ENCODE measurements at places on chromosomes 7 and 10.

DNA sequence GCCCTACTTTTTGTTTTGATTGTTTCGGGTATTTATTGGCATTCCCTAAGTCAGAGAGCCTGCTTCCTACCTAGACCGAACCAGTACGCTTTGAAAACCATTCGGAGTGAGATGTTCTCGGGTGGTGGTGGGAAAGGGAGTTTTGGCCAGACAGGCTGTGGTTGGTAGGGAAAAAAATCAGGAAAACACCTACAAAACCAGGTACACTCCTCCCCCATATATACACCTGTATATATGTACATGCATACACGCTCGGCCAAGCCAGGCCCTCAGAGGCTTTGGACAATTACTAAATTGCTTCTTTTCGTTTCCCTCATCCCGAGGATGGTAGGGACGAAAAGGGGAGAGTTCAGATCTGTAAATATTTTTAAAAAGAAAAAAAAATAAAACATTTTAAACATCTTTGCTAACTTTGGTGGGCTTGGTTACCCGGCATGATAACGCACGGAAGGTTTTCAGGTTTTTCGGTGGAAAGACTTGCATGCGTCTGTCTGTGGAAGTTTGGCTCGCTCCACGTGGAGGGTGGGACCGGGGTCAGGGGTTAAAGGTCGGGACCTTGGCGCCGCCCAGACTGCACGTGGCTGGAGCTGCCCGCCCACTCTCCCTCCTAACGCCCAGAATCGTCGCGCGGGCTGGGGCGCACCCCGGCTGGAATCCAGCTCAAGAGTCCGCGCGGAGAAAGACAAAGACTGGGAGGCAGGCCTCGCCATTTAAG is 2.5 kb downstream of the HMX2 start:
- no peak for DNase-seq

DNA sequence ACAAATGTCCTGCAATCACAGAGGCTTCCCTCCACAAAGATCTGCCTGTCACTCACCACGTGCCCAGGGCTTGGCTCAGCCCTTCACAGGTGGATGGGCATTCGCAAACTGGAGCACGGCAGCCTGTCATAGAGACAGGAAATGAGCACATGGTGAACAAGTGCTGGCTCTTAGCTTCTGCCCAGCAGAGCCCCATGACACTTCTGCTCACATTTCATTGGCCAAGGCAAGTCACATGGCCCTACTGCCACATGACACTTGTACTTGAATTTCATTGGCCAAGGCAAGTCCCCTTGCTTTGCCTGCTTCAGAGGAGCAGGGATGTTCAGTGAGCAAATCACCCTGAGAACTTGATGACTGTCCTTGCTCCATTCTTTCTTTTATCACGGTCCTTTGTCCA is 110.8 kb upstream of the PPP2R2D start:
- DNase-seq, result no peak

- DNase-seq, result no peak
Measured at GRCh38 chr10:95558593-95559320, 2.4 kb downstream of the SORBS1 start.

- DNase-seq, result no peak
Measured at GRCh38 chr7:116713918-116714317, 41.9 kb downstream of the MET start.

GRCh38 chr10:79904671-79905321 is 44.1 kb downstream of the SFTPD start:
- DNase-seq, result peak; percentile 3

- no peak for DNase-seq
Measured at GRCh38 chr7:27185854-27186667, 1.0 kb upstream of the HOXA11 start.

DNA sequence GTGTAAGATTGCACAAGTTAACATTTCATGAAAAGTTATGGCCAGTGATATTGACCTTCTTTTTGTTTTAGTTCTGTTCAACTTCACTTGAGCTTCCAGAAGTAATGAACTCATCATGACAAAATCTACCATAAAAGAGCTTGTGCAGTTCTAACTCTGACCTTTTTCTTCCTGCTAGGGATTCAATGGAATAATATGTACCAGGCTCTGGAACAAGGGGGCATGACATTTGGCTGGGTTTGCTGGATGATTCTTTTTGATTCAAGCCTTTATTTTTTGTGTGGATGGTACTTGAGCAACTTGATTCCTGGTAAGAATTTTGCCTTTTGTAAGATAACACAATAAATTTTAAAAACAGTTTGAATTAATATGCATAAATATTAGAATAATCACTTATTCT is 205.0 kb downstream of the ABCA13 start:
- no peak for DNase-seq

DNA sequence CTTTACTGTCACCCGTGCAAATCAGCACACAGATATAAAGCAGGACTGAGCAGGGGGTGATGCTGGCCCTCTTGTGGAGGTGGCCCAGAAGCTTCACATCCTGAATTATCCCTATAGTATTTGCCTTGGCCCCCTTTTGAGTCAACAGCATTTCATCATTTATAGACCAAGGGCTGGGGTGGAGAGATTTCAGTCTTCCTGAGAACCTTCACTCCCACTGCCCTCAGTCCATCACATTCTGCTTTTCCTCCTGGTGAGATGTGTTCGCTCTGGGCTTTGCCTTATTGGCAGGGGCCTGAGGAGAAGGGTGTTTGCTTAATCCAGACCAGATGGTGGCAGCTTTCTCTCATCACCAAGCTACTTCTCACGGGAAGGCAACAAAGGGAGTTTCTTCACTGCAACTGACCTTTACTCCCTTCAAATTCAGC is 47.7 kb downstream of the NOC3L start:
- no peak for DNase-seq

GRCh38 chr7:148584154-148584827 is 6.3 kb upstream of the C7orf33 start:
- DNase-seq, result no peak

DNA sequence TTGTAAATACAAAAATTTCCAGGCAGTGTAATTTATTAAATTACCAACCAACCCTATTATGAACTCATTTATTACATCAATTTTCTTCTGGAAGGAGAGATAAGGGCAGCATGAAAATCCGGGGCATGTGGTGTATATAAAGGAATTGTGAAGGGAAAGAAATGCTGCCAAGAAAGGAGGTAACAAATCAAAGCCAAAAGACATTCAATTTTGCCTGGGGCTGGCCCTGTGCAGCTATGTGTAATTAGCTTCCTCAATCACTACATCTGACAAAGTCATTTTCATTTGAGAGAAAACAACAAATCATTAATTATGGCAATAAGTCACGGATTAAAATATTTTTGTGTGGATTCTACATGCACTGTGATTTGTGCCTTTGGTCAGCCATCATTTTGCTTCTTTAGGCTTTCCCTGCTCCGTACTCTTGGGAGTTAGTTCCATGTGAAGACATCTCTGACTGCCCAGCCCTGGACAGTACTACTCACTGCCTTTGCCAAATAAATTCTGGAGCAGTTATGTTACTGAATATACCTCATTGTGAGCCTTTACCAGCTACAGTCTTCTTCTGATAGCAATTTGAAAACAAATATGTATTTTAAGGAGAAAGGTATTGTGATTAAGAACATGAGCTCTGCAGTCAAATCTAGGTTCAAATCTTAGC is 191.7 kb downstream of the RELN start:
- DNase-seq, result no peak

DNA sequence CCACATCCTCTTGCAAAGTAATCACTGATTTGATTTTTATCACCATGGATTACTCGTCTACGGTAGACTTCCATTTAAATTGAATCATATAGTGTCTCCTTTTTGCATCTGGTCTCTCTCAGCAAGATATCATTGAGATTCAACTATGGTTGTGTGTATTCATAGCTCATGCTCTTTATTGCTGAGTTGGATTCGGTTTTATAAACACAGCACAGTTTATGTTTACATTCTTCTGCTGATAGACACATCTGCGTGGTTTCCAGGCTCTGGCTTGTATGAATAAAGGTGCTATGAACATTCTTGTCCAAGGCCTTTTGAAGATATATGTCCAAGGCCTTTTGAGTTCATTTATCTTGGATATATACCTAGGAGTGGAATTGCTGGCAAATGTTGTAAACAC is 356.5 kb upstream of the CELF2 start:
- DNase-seq, result no peak

DNA sequence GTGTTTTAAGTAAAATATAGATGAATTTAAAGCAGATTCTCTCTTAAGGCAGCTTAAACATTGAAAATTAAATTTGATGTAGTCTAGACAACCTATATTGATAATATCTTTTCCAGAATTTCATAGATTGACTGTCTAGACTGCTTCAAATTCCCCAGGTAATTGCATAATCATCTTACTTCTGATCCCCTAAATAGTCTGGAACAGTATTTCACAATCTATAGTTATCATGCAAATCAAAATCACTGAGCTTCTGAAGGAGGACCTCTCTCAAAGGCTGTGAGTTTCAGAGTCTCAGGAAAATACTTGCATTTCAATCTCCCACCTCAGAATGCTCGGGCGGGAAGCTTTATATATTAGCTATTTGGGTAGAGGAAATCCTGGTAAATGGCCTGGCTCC is 87.3 kb downstream of the SEMA3A start:
- no peak for DNase-seq

DNA sequence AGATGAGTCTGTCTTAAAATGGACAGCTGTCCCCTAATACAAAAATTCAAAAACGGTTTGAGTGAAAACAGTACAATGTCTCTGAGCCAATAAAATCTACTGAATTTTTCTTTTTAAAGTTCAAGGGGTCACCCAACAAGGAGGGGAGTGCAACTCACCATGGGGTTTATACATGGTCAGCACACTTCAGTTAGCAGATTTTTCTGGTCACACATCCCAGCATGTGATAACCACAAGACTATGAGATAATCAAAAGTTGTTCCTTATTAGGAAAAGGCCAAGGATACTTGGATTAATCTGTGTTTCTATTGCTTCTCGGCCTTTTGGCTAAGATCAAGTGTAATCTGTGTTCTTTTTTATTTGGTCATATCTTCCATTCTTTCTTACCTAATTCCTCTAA is 31.6 kb downstream of the ABCB5 start:
- DNase-seq, result no peak

GRCh38 chr10:95841661-95842498 is 65.9 kb upstream of the CC2D2B start:
- no peak for DNase-seq

DNA sequence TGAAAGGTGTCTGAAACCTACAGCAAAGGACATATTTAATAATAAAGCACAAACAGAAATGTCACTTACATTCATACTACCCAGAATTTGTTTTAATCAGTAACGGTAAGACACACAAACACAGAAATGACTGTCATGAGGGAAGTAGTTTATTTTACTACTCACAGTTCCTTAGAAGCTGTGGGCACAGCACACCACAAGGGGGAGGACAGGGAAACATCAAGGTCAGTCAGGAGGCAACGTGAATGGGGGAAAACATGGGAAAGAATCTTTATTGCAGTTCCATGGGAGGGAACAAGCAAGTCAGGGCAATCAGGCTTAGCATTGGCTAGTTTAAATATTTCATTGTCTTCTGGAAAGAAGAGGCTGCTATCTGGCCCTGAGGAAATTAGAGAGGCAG is 123.8 kb upstream of the PDSS1 start:
- no peak for DNase-seq

GRCh38 chr10:25174461-25175230 is at the start of gene GPR158:
Gene GPR158 (plus strand): TSS chr10:25175001. CDS start chr10:25175421, 420 bp downstream.
- DNase-seq, result peak; percentile 42

GRCh38 chr10:43679509-43679908 is 30.8 kb upstream of the ZNF32 start:
- peak; percentile 42 for DNase-seq

- DNase-seq, result no peak
Measured at GRCh38 chr10:99522470-99523250, 10.1 kb upstream of the NKX2-3 start.

DNA sequence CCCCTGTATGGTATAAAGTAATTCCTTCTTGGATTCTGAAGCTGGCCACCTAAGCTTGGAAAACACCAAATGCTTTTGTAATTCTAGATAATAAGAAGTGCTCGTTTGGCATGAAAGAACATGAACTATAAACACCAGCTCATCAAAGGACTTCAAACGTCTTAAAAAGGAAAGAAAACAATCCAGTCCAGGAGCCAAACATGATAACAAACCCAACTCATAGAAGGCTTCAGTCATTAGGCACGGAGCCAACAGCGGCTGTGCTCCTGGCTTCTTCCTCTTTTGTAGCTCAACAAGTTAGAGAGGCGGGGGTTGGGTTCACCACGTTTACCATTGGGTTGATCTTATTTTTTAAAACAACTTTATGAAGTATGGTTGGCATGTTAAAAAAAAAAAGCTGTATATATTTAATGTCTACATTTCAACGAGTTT is 56.4 kb upstream of the ECHDC3 start:
- peak; percentile 24 for DNase-seq

DNA sequence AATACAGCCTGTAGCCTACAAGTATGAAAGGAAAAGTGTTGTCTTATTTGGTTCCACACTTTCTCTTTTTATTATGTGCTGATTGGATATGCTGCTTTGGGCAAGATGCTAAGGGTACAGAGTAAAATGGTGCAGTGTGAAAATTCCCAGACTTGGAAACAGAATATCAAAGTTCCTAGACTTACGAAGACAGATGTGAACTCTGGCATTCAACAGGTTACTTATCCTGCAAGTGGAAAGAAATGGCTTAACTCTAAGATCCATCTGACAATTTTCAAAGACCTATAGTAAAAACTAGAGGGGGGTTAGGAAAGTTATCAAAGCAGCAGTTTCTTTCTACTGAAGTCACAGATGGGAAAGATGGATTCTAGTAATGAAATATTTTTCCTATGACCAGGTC is 24.1 kb downstream of the CUTC start:
- DNase-seq, result no peak

GRCh38 chr10:110462166-110463095 is 35.3 kb upstream of the DUSP5 start:
- DNase-seq, result no peak

DNA sequence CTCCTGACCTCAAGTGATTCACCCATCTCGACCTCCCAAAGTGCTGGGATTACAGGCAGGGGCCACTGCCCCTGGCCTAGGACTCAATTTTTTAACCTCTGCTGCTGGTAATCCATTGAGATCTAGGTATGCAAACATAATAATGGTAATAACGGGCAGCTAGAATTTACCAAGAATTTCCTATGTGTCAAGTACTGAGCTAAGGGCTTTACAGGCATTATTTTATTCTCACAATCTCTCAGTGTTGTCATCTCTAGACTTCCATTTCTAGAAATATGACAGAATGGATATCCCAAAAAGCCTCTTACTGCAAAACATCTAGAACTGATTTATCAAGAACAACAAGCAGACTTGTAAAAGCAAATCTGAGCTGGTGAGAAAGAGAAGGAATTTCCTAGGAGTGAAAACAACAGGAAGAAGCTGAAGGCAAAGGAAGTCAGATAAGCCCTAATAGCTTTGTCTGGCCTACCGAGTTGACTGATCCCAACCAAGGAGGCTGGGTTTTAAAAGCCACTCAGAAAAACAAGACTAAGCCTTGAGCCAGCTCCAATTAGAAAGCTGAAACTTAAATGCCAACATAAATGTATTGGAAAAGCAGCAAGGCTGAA is 70.6 kb downstream of the CCDC71L start:
- DNase-seq, result no peak

GRCh38 chr10:52666931-52667330 is 105.7 kb downstream of the MBL2 start:
- no peak for DNase-seq
